ENCODE measurements at places on chromosomes 7 and 10. TPM values are rescaled to one million over a fixed set of nuclear protein-coding genes. Genes with fewer than 3 reads are reported as not detected.

DNA sequence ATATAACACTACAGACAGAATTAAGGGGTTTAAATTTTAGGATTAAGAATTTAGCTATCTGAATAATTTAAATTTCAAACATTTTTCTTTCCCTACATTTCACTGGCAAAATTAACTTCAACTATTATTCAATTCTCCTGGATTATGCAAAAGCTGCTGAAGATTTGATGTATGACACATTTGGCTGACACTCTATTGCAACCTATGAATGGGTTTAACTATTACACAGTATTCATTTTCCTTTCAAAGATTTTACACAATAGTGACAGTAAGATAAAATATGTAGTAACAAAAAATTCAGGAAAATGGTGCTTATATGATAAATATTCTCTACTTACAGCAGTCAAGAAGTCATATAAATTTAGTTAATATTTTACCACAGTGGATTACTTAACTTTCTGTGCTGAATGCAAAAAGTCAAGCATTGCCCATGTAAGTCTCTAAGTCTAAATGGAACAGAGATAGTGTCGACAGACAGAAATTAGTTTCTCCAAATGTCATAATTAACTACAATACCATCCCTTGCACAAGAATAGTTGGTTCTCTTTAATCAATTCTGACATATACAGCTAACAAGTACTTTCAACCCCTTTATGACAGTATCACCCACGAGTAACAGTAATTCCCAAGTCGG, 194.1 kb upstream of the FRMD4A start:
- no peak for DNase-seq

Gene ZNF680
- total RNA-seq: 18.4 TPM

- DNase-seq: no peak
Measured at GRCh38 chr10:60950300-60950699, 6.3 kb upstream of the RHOBTB1 start.

GRCh38 chr7:87267239-87267900, 47.8 kb upstream of the TMEM243 start:
- DNase-seq: no peak

Gene NUTM2E
- total RNA-seq: 0.78 TPM

- no peak for DNase-seq
Measured at GRCh38 chr7:83547526-83547925, 101.4 kb downstream of the SEMA3E start.

Gene PHYH
- 12.6 TPM for total RNA-seq

- no peak for DNase-seq
Measured at GRCh38 chr7:41886901-41887311, 184.0 kb upstream of the INHBA start.

Gene TEX47
- not detected for total RNA-seq
